Thoracic aorta (tissue), 2 donors: ENCODE measurements at places on chromosomes 2 and 18. TPM values are rescaled to one million over a fixed set of nuclear protein-coding genes. Genes with fewer than 3 reads are reported as not detected.

DNA sequence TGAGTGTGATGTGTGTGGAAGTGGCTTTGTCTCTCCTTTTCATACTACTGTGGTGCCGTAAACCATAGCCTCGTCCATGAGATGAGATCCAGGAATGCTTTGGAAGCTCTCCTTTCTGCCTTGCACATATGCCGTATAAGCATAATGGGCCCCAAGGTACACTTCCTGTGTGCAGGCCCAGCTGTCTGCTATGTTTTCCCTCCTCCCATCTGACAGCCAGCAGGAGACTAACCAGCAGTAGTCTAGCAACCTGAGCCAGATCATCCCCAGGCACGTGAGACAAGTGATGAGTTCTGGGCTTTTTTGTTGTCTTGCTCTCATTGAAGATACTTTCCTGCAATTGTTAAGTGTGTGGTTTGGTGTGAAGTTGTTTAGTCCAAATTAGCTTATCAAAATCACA is 555.5 kb upstream of the LRRTM4 start:
- no peak overlapping the region for H3K4me3 ChIP-seq
- H3K27me3 ChIP-seq: no peaks in the 10 kb centered on the region
- DNase-seq: no peak
- H3K36me3 ChIP-seq: no peaks in the 10 kb centered on the region
- H3K4me1 ChIP-seq: no peaks in the 10 kb centered on the region
- no peak overlapping the region for H3K27ac ChIP-seq

- H3K27ac ChIP-seq: no peak overlapping the region
- no peak overlapping the region for H3K4me3 ChIP-seq
- no peak for DNase-seq
- no peaks in the 10 kb centered on the region for H3K36me3 ChIP-seq
Observed at GRCh38 chr18:54776282-54776977, 51.8 kb upstream of the RAB27B start.

DNA sequence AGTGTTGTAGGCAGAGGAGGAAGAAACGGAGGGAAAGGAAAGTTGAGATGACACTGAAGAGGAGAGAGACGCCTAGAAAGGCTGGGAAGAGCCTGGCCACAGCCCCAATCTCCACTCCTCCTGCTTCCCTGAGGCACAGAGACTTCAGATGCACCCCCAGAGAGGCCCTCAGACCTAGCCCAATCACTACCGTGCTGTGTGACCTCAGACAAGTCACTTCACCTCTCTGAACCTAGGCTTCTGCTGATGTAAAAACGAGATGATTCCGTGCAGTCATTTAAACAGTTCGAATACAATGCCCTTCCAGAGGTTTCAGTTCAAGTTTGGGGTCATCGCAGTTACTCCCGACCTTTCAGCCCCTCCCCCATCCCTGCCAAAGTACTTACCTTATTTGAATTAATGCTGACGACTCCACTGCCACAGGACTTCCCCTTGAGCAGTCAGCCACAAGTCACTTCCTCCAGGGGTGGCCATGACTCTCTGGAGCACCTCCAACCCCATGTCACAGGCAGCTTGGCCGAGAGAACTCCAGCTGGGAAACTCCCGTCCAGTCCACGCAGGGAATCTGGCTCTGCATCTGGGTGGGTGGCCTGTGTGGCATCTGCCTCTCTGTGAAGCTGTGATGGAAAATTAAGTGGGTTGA is 105.2 kb upstream of the ID2 start:
- peaks cover 7% of the 10 kb centered on the region for H3K4me1 ChIP-seq
- no peaks in the 10 kb centered on the region for H3K27me3 ChIP-seq
- no peaks in the 10 kb centered on the region for H3K36me3 ChIP-seq
- no peak overlapping the region for H3K4me3 ChIP-seq
- no peak overlapping the region for H3K27ac ChIP-seq

- no peaks in the 10 kb centered on the region for H3K27me3 ChIP-seq
- H3K4me1 ChIP-seq: no peaks in the 10 kb centered on the region
- no peak overlapping the region for H3K27ac ChIP-seq
- no peak overlapping the region for H3K4me3 ChIP-seq
- DNase-seq: no peak
Observed at GRCh38 chr2:86747711-86748639, 27.9 kb downstream of the RMND5A start.

GRCh38 chr2:234887195-234887594 is 64.6 kb upstream of the SH3BP4 start:
- H3K36me3 ChIP-seq: no peaks in the 10 kb centered on the region
- no peaks in the 10 kb centered on the region for H3K27me3 ChIP-seq
- H3K4me3 ChIP-seq: no peak overlapping the region

DNA sequence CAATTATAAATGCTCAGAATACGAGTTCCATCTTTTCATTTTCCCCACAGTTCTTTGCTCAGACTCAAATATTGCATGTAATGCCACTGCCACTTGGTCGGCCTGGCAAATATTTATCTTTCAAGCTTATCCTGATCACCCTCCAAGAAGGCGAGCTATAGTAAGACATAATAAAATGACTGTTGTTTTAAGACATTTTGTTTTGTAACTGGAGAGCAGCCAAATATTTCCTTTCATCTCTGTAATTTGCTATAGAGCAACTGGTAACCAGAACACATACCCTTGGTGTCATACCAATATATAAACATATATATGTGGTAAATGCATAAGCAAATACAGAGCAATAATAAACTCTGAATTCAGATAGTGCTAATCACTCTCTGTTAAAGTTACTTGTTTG is 7.3 kb upstream of the ATL2 start:
- no peak overlapping the region for H3K27ac ChIP-seq
- no peaks in the 10 kb centered on the region for H3K27me3 ChIP-seq
- no peak overlapping the region for H3K4me3 ChIP-seq
- H3K4me1 ChIP-seq: peaks cover 22% of the 10 kb centered on the region

- no peaks in the 10 kb centered on the region for H3K4me1 ChIP-seq
- H3K4me3 ChIP-seq: no peak overlapping the region
- no peak overlapping the region for H3K27ac ChIP-seq
Observed at GRCh38 chr18:76498064-76498463, 3.0 kb upstream of the ZNF516 start.

- peaks cover 10% of the 10 kb centered on the region for H3K4me1 ChIP-seq
- H3K36me3 ChIP-seq: no peaks in the 10 kb centered on the region
- no peak for DNase-seq
- H3K27ac ChIP-seq: no peak overlapping the region
Observed at GRCh38 chr2:24010477-24011249, 778 bp downstream of the MFSD2B start.

DNA sequence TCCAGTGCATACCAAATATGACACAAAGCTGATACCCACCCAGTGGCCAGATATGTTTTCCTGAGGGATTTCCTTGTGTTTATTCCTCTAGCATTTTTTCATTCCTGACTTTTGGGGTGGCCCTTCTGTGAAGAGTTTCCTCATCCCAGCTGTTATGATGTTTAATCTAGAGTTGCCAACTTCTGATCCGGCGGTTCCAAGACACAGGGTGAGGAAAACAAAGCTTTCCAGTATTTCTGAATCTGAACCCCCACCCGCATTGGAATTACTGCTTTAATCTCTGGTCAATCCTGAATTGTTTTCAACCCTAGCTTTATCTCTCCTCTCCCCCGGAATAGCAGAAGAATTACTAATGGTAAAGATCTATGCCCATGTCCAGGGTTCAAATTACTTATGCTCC is 39.2 kb upstream of the PNPT1 start:
- H3K4me1 ChIP-seq: no peaks in the 10 kb centered on the region
- no peak for DNase-seq
- no peak overlapping the region for H3K27ac ChIP-seq
- no peak overlapping the region for H3K4me3 ChIP-seq

DIPK1C gene
- not detected for total RNA-seq

INHBB gene
- 19.4 TPM for total RNA-seq
